ENCODE measurements at places on chromosomes 11 and 22.

DNA sequence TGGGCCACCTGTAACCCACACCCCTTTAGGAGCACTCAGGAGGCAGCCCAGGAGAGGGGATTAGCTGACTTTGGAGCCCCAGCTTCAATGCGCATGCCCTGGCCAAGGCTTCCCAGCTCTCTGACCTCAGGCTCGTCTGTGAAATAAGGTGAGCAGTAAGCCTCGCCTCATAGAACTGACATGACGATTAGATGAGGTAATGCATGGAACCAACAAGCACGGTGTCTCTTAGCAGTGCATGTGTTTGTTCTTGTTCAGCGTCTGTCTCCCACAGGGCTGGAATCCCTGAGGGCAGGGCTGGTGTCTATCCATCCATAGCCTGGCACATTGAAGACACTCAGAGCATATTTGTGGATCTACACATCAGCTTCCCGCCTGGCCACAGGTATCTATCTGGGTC is 415.4 kb downstream of the MN1 start:
- DNase-seq: no peak

- DNase-seq: no peak
These were observed 333.0 kb upstream of the NARS2 start for GRCh38 chr11:78907636-78908035.

GRCh38 chr11:46655631-46656030 is 38.3 kb downstream of the ATG13 start:
- no peak for DNase-seq

DNA sequence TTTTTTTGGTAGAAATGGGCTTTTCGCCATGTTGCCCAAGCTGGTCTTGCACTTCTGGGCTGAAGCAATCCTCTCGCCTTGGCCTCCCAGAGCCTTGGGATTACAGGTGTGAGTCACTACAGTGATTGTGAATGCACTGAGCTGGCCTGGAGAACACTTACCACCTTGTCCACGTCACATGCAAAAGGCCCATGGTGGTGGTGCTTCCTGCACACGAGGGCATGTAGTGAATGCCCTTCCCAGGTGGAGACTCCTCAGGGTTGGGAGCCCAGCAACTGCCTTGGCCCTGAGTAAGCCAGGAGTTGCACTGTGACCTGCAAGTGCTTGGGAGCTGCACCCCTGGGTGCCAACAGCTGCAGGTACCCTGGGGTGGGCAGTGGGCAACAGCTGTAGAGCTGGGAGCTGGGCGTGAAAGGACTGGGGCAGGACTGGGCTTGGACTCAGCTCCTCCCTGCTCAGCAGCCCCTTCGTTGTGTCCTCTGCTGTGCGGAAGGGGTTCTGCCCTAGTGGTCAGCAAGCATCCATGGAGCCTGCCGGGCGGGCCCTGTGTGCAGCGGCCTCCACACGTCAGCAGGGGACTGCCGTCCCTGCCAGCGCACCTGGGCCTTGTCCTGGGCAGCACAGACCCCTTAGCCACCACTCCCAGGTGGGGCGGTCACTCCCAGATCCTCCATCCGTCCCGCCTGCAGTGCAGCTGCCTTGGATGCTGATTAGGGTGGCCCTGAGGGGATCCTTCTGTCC is 9.3 kb upstream of the ADORA2A start:
- no peak for DNase-seq

GRCh38 chr22:16776080-16776479 is 49.1 kb downstream of the XKR3 start:
- DNase-seq: no peak

- no peak for DNase-seq
These were observed 13.6 kb downstream of the TMEM138 start for GRCh38 chr11:61375761-61376108.

- no peak for DNase-seq
These were observed 45.2 kb downstream of the NECTIN1 start for GRCh38 chr11:119683783-119684182.

DNA sequence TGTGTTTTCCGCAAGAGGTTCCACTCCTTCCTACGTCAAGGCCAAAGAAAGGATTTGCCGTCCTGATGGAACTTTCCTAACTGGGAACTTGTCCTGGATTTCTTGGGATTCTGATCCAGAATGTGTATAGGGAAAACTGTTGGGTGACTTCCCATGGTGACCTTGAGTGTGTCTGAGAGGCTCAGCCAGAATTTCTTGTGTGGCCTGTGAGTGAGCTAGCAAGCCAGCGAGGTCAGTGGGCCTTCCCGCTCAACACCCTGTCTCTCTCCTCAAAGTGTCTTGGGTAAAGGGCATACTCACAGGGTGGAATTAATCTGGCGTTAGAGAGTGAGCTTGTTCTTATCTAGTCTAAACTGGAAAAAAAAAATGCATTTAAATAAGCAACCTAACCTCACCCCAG is 20.4 kb downstream of the ZNRF3 start:
- no peak for DNase-seq

DNA sequence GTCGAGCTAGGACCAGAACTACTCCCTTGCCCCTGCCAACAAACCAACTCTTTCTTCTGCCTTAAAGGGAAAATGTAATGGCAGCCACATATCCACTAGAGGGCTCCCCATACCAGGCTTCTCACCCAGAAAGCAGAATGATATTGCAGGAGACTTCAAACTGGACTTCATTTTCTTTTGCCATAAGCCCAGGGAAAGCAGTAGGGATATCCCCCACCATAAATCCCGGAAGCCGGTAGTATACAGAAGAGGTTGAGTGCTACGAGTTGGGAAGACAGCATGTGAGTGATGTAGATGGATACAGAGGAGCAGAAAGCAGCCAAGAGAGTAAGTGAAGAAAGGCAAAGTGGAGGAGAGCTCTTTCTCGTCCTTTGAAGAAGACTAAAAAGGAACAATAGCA is 12.1 kb downstream of the PLAAT5 start:
- peak; percentile 77 for DNase-seq

DNA sequence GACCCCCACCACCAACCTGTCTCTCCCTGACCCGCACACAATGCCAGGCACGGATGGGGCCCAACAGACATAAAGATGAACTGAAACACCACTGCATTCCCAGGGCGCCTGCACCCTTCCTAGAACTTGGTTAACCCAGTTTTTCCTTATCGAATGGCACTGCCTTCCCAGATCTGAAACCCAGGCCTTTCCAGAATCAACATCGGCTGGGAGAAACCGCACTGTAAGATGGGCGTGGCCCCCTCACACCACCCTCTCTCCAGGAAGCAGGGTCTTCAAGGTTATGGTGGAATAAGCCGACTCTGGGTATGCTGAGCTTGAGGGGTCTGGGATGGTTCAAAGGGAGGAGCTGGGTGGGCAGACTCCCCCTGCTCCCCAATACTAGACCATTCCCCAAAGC is 23.1 kb downstream of the LRFN4 start:
- DNase-seq: no peak

DNA sequence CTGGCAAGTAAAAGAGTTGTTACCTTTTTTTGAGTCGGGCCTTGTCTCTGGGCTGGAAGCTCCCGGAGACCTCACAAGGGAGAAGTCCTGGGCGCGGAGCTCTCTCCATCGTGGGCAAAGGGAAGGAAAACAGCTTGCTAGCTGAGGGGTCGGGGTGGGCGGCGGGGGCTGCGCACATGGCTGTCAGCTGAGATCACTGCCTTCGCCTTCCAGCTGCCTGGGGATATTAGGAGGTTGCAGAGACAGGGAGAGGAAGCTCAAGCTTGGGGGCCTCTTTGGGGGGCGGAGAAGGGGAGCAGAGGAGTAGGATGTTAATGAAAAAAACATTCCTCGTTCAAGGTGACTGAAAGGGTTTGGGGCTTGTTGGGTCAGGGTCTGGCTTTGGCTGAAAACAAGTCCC is 49.2 kb upstream of the ALX4 start:
- no peak for DNase-seq

DNA sequence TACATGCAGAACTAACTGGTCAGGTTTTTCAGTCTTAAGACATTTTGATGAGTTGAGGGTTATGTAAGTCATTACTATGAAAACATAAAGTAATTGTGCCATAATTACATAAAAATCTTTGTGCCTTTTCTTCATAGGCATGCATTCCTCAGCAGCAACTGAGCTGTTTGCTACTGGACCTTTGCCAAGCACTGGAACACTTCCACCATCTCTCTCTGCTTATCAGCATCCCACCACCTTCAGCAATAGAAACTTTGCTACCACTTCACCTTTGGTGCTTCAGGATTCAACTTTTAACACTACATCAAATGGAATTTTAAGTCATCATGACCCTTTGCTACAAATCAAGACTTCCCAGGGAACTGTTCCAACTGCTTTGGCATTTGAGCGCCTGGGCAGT is 39.0 kb downstream of the QSER1 start:
- no peak for DNase-seq

GRCh38 chr22:23673826-23674690 is 16.8 kb upstream of the RGL4 start:
- DNase-seq: no peak

- DNase-seq: peak; percentile 68
These were observed 39.7 kb downstream of the DEUP1 start for GRCh38 chr11:93370260-93370659.

- peak; percentile 22 for DNase-seq
These were observed 270.5 kb upstream of the SORL1-AS1 start for GRCh38 chr11:121723246-121723741.

DNA sequence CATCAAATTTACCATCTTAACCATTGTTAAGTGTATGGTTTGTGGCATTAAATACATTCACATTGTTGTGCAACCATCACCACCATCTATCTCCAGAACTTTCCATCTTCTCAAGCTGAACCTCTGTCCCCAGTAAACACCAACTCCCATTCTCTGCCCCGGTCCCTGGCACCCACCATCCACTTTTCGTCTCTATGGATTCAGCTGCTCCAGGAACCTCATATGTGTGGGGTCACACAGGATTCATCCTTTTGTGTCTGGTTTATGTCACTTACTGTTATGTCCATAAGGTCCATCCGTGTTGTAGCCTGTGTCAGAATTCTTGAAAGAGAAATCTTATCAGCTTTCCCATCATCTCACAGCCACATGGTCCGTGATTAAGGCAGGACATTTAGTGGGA is 16.3 kb downstream of the TSPAN32 start:
- no peak for DNase-seq

- peak; percentile 50 for DNase-seq
These were observed 12.2 kb upstream of the DCHS1 start for GRCh38 chr11:6667733-6668374.

DNA sequence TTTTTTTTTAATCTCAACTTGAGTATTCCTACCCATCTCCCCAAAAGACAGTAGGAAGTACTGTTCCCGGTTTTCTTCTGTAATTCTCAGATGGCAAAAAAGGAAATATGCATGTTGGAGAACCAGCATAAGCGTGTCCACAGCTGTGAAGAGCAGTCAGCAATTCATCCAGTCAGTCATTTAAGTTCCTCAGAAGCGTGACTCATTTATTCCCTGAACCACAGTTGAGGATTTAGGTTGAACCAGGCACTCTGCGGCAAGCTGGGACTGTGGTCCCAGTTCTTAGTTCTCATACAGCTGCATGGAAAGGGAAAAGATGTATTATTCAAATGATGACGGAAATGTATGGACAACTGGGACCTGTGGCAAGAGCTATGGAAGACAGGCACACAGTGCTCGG is 61.0 kb upstream of the MYO18B start:
- DNase-seq: peak; percentile 26

DNA sequence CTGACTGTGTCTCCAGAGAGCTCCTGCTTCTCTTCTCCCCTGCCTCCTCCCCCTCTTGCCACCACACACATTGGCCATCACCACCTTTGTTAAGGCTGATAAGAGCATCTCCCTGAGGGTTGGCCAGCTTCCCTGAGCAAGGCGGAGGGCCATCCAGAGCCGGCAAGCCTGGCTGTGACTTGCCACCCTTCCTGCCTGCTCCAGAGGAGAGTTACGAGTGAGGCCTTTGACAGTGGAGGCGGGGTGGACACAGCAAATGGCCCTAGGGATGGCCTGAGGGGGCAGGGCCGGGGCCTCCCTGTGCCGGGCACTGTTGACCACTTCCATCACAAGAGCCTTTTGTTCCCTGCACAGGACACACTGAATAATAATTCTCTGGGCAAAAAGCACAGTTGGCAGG is 5.4 kb downstream of the FREY1 start:
- no peak for DNase-seq

GRCh38 chr22:50184004-50184901 is 1.5 kb upstream of the TRABD start:
- DNase-seq: peak; percentile 51

- DNase-seq: no peak
These were observed 18.4 kb downstream of the NEAT1 start for GRCh38 chr11:65440831-65441499.

DNA sequence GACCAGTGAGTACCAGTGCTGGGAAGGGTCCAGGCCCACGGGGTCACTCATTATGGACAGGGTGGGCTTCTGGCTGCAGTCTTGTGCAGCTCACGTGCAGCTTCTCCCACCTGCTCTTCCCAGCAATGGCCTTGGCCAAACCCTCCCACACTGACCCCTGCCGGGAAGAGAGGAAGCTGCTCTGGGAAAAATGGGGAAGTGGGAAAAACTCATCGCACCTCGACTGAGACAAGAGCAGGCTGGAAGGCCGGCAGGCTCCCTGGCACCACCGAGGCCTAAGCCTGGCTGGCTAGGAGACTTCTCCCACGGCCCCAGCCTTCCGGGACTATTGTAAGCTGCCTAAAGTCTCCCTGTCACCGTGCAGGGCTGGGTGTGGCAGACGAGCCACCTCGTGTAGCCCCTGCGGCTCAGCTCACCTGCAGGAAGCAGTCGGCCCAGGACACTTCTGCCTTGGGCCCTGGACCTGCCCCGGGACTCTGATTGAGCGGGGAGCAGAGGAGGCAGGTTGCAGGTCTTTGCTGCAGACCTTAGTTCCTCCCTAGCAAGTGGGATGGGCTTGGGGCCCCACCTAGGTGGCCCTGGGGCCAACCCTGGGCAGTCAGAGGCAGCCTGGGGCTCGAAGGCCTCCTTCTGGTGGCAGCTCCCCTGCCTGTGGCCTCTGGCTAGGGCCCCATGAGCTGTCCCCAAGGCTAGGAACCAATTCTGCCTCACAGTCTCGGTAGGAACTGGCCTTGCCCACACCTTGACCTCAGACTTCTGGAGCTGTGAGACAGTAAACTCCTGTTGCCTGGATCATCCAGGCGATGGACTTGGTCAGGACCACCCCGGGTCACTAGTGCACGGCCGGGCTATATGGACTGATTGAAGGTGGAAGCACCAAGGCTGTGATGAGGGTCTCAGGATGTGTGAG is 23.1 kb downstream of the MRGPRG start:
- peak; percentile 14 for DNase-seq

DNA sequence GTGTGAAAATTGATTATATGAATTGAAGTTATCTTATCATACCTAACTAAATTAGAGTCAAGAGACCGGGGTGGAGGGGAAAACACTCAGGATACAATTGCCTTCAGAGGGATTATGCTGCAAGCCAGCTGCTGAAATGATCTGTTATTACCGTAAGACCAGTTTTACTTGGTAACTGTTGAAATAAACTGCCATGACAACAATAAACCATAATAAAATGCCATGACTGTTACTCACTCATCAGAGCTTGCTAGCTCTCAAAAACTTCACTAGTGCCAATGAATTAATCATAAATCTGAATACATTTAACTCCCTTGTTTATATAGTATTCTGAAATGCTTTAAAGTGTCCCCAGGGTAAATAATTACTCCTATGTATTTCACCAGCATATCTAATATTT is 68.2 kb downstream of the CASP12 start:
- peak; percentile 66 for DNase-seq

DNA sequence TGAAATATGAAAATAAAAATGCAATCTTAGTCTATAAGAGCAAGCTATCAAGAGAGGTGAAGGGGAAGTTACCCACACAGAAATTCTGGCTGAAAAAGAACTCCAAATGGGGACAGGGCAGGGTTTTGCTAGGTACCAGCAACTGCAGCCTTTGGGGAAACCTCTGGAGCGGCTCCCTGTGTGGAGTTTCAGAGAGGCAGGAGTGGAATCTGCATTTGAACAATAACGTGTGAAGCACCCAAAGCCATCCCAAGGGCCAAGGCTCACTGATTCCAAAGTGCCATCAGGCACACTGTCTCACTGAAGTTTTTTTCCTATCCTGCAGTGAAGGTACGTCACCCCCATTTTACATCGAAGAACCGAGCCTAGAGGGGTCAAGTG is 87.8 kb downstream of the KCNC1 start:
- DNase-seq: no peak
